HCT116 (cell line): ENCODE measurements at places on chromosomes 6 and 20. TPM values are rescaled to one million over a fixed set of nuclear protein-coding genes. Genes with fewer than 3 reads are reported as not detected.
A peak's percentile ranks its signal among the peaks of the same experiment; 100 is the strongest.

The NKAIN4 gene
- not detected for total RNA-seq

DNA sequence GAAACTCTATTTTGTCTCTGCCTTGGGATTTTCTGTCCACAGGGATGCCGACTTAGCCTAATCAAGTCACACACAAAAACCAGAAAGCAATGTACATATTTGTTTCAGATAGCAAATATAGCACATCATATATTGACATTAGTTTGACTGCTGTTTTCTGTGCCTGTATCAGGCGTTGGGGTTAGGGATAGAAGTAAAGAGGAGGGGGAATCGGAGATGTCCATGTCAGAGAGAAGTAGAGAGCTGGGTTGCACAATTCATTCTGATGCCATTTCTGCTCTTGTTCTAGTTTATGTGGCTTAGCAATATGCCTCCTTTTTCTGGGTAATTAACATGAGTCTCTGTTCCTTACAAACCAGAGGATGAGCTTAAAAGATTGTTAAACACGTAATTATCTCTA lies 14.7 kb upstream of the IPCEF1 start:
- DNase-seq, result no peak

DNA sequence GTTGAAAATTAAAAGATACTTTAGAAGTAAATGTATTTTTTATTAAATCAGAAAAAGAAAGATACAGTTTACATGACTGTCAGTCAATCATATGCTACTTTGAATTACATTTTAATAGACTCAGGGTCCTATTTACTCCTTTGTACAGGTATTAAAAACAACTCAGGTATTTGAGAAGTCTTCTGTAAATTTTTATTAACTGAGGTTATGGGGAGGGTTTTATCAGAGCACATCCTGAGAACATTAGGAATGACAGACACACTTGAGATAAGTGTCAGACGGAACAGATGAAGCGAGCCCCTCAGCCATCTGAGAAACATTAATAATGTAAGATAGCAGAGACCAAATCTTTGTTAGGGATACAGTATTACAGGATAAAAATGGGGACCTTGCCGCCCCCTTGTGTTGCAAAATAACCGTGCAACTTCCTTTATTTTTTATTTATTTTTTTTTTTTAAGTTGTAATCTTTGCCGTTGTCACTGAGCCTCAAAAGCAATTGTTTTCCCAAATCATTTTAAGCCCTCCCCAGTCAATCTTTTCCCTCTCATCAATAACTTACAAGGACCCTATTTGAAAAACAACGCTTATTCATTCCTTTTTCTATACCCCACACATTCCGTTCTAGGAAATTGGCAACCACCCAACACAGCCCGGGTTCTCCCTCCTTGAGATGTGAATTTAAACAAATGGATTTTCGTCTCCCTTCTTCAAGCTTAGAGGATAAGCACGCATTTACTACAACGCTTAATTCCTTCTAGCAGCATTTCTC lies 126.7 kb downstream of the BCAS1 start:
- no peak for DNase-seq

GRCh38 chr20:10467681-10468339 lies 32.7 kb downstream of the SLX4IP start:
- DNase-seq, result no peak

DNA sequence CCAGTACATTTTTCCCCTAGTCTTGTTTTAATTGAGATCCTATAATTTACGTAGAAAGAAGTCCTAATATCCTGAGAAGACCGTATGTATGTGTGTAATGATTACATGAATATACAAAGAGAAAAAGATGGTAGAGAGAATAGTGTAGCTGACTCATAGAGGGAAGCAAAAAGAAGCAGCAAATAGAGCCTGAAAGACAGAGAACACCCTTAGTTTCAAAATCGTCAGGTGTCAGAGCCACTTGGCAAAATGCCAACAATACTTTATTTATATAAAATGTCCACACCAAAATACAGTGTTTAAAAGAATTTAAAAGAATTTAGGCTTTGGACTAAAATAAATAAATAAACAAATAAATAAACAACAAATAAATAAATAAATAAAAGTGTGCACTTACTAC lies 1414.1 kb upstream of the EYS start:
- no peak for DNase-seq

DNA sequence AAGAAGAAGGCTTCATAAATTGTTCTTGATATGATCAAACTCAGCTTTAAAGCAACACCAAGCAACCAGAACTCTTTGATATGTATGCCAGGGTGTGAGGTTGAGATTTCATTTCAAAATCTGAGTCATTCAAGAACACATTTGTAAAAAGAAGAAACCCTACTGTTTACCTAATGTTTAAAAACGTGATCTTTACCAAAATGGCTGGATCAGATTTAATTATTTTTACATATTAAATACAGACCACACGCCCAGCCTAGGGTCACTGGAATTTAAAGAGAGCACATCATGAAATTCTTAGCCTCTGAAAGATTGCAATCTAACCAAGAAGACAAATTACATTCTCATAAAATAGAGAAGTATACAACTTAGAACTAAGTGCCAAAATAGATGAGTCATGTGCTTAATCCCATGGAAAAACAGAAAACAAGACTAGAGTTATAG lies 206.8 kb upstream of the SMLR1 start:
- DNase-seq, result no peak

- no peak for DNase-seq
These were observed 2.3 kb upstream of the OOEP start for GRCh38 chr6:73371984-73372383.

DNA sequence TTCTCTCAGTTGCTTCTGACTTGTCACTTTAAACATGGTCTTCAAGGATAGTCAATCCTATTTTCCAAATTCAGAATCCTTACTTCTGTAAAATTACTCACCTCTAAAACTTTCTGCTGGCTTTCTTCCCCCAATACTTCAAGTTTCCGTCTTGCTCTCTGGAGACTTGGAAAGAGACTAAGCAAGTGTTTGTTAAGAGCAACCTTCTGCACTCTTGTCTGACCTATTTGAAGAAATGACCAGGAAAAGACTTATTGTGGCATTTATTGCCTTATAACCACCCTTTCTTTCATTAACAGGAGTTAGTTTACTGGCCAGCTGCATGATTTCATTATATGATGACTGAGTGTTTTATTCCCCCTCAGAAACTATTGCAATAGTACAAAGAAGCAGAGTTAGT lies 181.0 kb downstream of the TBC1D7 start:
- no peak for DNase-seq

- no peak for DNase-seq
These were observed 39.5 kb upstream of the ADGRF5 start for GRCh38 chr6:46961232-46961631.

- DNase-seq, result peak; percentile 19
These were observed 31.6 kb downstream of the TUBB2B start for GRCh38 chr6:3195695-3196497.

- DNase-seq, result no peak
These were observed 199.9 kb downstream of the DTNBP1 start for GRCh38 chr6:15462717-15463525.

DNA sequence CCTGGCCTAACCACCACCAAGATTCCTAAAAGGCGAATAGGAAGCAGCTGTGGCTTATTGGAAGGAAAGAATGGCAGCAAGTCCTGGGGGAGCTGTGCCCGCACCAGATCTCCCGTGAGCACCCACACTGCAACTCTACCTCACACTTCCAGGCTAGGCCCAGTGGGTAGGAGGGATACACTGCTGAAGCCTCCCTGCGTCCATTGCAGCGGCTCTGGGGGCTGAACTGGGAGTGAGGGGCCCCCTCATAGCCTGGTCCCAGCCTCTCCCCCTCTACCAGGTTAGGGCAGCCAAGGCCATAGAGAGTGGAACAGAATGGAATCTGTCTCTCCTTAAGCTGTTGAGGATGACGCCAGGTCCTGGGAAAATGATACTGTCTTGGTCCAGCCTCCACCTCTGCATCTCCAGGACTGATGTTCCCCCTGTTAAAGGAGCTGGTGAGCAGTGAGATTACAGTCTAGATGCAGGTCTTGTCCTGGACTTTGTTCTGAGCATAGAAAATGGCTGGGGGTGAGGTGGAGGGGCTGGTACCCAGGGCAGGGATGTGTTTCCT lies 11.3 kb downstream of the CNPY3 start:
- DNase-seq, result no peak

DNA sequence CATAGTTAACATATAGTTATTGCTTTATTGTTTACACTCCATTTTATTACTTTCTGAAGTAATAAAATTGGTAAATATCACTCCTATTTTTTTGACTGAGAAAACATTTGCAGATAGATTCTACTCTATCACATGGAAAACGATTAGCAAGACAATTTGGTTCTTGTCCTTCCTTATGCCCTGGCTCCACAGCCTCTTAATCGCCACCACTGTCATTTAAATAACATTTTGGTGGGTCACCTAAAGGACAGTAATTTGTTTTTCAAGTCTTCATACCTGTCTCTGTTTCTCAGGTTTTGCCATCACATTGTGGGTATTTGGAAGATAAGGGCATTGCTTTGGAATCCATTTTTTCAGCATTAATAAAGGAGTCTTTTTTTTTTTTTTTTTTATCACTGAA lies 521.5 kb upstream of the IRAK1BP1 start:
- no peak for DNase-seq

GRCh38 chr20:63106108-63106764 lies 99.5 kb upstream of the BHLHE23 start:
- DNase-seq, result no peak

DNA sequence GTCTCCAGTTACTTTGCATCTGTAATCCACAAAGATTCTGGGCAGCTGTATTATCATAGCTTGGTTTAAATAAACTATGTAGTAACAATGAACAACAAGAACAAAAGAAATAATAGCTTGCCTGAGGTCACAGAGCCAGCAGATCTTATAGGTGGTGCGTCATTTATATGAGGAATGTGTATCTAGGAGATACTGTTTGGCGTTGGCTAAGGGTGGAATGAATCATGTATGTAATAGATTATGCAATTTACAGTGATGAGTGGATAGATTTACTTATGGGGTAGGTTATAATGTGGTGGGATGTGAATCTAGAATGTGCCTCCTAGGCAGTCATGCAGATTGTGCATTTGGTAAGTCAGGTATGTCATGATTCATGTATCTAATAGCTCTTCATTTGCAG lies 42.8 kb downstream of the HNF4A start:
- no peak for DNase-seq

- no peak for DNase-seq
These were observed 1567.8 kb upstream of the DEFB115 start for GRCh38 chr20:29689411-29690225.

DNA sequence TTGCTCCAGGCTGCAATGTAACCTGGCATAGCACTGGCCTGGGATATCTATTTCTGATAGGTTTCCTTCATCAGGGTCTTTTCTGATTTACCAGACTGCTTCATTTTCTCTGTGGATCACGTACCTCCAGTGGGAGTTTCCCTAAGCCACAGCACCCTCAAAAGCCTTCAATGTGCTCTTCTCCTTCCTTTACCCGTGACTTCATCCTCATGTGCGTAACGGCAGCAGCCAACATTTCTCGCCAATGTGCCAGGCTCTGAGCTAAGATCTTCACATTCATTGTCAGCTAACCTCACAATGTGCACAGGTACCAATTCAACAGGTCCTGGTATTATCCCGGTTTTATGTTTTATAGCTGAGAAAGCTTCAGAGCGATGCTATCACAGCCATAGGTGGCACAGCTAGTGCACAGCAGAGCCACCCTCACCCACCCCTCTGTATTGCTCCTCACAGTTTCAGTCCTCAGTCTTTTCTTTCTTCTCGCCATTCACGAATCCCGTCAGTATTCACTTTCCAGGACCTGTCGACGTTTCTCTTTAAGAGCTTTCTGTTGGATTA lies 58.2 kb downstream of the TNFAIP3 start:
- DNase-seq, result no peak

DNA sequence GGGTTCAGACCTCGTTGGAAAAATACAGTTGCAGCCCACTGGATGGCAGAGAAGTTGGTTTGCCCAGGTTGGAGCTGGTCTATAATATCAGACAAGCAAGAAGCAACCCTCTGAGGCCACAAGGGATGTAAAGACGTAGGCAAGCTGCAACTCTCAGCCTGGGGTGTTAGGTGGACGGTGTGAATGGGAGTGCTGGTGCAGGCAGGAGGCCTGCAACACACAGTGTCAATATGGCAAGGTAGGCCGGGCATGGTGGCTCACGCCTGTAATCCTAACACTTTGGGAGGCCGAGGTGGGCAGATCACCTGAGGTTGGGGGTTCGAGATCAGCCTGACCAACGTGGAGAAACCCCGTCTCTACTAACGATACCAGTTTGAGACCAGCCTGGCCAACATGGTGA lies 10.5 kb downstream of the VPS16 start:
- DNase-seq, result no peak

- no peak for DNase-seq
These were observed 1.5 kb downstream of the BAK1 start for GRCh38 chr6:33578588-33579011.

GRCh38 chr6:146183831-146184230 lies 155.0 kb downstream of the GRM1 start:
- no peak for DNase-seq
